ENCODE measurements at places on chromosomes 6 and 20.

GRCh38 chr6:11711984-11712711 lies 66.5 kb downstream of the ADTRP start:
- DNase-seq: no peak

- no peak for DNase-seq
These were observed 55.8 kb downstream of the GTF2H5 start for GRCh38 chr6:158223926-158224325.

DNA sequence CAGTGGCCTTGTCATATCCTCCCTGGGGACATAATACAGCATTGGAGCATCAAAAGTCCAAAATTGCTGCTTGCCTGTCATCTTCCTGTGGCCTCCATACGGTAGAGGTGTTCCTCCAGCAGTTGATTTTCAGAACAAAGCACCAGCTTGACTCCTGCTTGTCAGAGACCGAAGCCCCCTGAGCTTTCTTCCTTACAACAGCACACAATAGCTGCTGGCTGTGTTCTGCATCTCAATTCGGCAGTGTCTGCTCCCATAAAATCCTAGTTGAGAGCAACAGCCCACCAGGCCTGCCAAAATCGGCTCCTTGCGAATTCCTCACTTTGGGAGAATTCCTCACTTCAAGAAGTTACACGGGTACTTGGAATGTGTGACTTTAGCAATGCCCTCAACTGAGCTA lies 372.9 kb downstream of the SAMD5 start:
- no peak for DNase-seq

GRCh38 chr20:34639755-34640222 lies 37.1 kb downstream of the PIGU start:
- DNase-seq: no peak

- DNase-seq: no peak
These were observed 206.2 kb upstream of the TCF21 start for GRCh38 chr6:133682506-133683307.

DNA sequence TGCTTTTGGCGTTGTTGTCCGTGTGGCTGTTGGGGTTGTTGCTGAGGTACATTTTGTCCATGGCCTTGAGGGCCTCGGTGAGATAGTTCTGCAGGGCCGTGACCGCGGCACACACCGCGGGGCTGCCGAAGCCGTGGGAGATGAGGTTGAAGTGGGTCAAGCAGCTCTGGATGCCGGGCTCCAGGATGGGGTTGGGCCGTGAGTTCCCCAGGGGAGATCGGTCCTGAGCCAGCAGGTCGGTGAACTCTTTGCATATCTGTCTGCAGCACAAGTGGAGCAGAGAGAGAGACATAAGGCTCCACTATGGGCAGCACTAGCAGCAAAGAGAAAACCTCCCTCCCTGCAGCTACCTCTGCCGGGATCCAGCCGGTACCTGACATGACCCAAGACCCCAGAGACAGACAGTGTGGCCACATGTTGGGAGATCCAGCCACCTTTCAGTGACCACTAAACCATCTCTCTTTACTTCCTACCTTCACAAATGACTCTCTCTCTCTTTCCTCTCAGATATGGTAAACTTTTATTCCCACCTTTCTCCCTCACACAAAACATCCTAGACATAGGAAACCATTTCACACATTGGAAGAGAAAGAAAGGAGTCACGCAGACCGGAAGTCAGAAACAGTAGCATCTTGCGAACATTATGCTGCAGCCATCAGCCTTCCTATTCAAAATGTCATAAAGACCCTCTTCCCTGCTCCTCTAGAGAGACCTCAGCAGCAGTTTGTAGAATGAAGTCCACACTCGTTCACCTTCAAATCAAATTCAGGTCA lies 16.2 kb downstream of the TFAP2A start:
- DNase-seq: no peak

Data from stimulated activated CD4-positive, alpha-beta T cell treated with anti-CD3 and anti-CD28 coated beads, Interleukin-15, amount 100 ng/mL, for 48 hours (primary cell).